ENCODE measurements at places on chromosomes 6 and 20.

- no peak for DNase-seq
Observed at GRCh38 chr6:39210450-39210849, 18.8 kb downstream of the KCNK5 start.

GRCh38 chr20:15278041-15278440 lies 940.6 kb upstream of the FLRT3 start:
- no peak for DNase-seq

- DNase-seq: no peak
Observed at GRCh38 chr6:78995346-78995745, 82.7 kb downstream of the PHIP start.

DNA sequence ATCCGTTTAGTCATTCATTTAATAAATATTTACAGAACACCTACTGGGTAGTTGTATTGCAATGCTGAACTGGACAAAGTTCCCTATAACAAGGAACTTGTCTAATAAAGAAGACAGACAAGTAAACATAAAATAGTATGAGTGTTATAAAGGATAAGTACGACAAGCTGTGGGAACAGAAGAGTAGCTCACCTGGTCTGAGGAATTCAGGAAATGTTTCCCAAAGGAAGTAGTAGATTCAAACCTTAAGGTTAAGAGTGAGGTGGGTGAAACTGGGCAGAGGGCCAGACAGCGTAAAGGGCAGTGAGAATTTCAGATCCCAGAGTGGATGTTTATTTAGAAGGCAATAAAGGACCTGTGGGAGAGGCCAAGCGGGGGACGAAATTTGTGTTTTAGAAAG lies 72.3 kb upstream of the CD2AP start:
- no peak for DNase-seq

DNA sequence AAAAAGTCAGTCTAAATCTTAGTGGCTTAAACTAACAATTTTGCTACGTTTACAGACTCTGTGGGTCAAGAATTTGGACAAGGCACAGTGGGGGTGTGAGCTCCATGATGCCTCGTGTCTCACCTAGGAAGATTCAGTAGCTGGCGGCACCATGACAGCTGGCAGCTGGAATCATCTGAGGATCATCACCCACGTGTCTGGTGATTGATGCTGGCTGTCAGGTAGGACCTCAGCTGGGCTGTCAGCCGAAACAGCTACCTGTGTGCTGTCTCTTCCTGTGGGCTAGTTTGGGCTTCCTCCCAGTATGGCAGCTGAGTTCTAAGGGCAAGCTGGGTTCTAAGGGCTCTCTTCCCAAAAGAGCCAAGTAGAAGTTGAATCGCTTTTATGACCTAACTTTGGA lies 26.4 kb upstream of the DLGAP4 start:
- DNase-seq: no peak

- no peak for DNase-seq
Observed at GRCh38 chr6:80769106-80769505, 662.6 kb downstream of the BCKDHB start.

GRCh38 chr20:48930035-48930434 lies 8.5 kb downstream of the ARFGEF2 start:
- DNase-seq: no peak

DNA sequence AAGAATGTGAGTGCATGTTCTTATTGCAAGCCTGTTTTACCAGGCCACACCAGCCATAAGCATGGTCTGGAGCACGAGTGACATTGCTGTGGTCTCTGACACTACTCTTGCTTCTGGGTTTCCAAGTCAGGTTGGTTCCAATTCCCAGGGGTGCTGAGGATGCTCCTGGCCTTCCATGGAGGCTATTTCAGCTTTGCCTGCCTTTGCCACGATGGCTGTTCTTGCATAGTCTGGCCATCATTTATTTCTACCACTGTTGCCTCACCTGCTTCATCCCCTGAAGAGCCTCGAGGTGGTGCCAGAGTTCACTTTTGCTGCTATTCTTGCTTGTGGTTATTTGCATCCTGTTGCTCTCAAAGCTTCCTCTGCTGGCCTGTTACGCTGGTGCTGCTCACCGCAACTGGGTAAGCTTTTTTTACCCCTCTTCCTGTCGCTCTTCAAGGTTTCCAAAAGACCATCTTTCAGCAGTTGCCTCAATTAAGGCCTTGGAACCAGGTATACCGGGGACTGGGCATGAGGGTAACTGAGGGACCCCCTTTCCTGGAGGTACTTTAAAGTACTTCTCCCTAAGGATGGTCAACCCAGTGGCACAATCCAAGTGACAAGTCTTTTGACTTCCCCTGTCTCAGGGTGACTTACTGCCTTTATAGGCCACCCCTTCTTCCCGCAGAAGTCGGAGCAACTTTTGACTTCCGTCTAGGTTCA lies 64.5 kb downstream of the AKAP7 start:
- DNase-seq: peak; percentile 65

DNA sequence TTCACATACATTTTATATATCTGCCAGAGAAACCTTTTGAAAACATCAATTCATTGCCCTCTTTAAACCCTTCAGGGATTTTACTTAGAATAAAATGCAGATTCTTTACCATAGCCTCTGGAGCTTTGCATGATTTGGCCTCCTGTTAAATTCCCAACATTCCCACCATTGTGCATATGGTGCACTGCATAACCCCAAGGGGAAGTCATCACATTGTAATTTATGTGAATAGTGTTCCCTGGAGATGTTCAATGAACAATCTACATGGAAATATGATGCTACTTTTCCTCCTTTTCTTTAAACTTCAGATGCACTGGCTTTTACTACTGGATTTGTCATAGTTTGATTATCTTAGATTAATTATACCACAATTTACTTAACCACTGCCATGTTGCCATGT lies 94.7 kb downstream of the PHF3 start:
- DNase-seq: no peak

DNA sequence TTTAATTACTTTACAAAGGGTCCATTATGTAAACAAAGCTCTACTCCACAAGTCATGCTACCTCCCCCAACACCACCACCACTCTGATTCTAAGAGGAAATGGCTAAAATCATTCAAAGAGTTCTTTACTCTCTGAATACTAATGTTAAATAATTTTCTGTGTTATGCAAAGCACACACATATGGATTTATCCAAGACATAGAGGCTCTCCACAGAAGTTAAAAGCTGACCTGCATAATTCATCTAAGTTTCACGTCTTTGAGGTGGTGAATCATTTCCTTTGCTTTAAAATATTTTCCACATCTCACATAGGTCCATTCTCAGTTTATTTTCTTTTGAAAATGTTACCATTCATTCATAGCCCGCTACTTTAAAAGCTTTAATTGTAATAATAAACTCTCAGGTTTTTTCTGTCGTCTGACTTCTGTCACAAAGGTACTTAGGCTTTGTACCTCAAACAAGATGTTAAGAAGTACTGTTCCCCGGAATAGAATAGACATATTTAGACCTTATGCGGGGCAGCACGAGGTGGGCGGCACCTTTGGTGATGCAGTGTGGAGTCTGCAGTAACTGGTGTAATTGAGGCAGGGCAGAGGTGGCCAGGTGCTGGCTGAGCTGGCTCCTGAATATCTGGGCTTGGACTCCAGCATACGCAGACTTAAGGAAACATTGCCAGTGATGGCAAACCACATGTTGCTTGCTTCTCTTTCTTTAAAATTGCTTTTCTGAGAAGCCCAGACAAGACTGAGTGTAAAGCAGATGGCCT lies 55.8 kb downstream of the KIF6 start:
- DNase-seq: no peak

GRCh38 chr6:13722880-13723279 lies 11.2 kb upstream of the RANBP9 start:
- DNase-seq: no peak

DNA sequence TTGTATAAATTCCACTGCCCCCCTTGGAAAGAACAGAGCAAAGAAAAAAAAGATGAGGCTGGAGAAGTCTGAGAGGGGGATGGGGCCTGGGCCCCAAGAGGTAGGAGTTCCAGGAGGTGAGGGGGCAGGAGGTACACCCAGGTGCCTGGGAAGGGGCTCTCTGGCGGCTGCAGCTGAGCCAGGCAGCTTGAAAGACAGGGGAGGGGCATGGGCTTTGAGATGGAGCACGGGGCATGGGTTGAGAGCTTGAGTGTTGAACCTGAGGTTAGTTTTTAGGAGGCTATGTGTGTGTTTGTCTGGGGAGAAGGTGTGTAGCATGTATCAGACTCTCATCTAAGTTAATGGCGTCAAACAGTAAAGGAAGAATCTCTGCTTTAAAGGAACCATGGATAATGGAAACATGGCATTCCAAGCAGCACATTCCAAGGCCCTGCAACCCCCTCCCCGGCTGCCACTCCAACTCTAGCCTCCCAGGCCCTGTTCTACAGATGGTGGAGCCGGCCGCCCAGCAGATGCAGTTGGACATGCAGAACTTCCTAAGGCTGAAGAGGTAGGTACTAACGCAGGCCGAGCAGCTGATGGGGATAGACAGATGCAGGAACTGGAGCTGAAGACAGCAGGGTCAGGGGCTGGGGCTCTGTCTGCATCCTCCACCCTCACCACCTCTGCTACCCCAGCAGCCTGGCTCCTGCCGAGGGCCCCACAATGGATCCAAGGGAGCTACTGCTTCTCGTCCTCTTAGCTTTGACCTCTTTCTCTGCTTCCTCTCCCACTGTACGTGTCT lies 42.1 kb downstream of the MDFI start:
- DNase-seq: no peak

- DNase-seq: no peak
Observed at GRCh38 chr6:161442420-161442819, 168.6 kb upstream of the AGPAT4 start.

DNA sequence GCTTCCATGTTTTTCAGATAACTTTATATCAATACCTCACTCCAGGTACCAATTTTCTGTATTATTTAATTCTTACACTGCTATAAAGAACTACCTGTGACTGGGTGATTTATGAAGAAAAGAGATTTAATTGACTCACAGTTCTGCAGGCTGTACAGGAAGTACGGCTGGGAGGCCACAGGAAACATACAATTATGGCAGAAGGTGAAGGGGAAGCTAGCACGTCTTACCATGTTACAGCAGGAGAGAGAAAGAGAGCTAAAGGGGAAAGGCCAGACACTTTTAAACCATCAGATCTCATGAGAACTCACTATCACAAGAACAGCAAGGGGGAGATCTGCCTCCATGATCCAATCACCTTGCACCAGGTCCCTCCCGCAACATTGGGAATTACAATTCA lies 119.1 kb upstream of the BMP5 start:
- DNase-seq: no peak

Measured in HTR-8/SVneo (cell line).